ENCODE measurements at places on chromosomes 5 and 9.

DNA sequence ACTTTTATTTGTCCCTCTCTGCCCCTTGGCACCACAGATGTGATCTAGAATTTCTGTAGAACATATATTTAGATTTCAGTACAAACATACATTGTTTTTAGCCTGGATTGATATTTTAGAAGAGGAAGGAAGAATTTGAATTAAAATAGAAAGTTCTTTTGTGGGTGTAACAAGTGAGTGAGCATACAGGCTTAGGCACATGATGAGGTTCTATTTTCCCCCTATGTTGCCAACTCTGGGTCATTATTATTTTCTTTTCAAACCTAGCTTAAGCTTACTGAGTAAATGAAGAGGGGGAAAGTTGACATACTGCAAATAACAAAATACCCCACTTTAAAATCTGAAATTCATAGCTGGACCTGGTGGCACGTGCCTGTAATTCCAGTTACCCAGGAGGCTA lies 102.9 kb downstream of the GCNT1 start:
- DNase-seq, result no peak

- DNase-seq, result no peak
These were observed 766.2 kb downstream of the PTPRD start for GRCh38 chr9:9846557-9846956.

DNA sequence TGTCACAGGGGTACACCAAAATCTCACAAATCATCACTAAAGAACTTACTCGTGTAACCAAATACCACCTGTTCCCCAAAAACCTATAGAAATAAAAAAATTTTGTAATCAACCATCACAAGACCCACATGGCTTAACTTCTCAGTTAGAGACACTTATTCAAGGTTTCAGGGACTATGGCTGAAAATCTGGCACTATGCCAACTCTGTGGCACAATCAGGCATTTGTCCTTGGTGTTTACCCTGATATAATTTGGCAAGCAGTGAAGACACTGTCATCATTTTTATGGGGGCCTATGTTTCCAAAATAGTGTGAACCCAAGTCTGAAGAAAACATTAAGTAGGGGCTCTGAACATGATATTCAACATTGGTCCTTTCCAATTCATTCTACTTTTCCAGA lies 59.0 kb downstream of the ZNF622 start:
- no peak for DNase-seq

DNA sequence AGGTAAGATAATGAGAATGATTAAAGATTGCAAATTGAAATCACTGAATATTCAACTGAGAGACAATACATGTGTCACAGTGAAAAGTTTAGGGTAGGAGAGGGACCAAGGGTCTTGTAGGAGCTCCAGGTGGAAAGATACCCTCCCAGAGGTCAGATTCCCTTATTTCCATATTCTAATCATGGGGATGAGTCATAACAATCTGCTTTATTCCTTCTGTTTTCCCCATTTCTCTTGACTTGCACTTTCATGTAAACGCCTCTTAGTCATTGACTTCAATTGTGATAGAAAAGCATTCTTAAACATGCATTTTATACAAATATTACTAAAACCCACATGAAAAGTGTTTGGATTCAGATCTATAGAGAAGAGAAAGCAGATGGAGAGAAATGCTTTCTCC lies 81.3 kb upstream of the CTSL start:
- no peak for DNase-seq

- no peak for DNase-seq
These were observed 160.4 kb downstream of the ARHGAP26 start for GRCh38 chr5:142930395-142931110.

DNA sequence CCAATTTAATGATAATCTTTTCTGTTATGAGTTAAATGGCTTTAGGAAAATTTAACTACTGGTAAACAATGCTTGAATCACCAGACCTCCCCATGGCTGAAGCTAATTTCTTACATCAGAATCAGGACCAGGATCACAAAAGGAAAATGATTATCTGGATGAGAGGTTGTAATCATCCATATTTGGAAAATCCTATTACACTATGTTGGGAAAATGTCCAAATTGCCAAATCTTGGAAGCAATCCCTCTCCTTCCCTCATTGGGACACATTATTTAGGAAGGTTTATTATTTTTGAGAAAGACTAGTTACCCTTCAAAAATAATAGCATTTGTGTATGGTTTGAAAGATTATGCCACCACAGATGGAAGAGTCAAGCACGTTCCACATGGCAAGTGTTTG lies 130.7 kb upstream of the MINAR2 start:
- no peak for DNase-seq

- no peak for DNase-seq
These were observed 70.0 kb downstream of the SECISBP2 start for GRCh38 chr9:89388084-89388867.

DNA sequence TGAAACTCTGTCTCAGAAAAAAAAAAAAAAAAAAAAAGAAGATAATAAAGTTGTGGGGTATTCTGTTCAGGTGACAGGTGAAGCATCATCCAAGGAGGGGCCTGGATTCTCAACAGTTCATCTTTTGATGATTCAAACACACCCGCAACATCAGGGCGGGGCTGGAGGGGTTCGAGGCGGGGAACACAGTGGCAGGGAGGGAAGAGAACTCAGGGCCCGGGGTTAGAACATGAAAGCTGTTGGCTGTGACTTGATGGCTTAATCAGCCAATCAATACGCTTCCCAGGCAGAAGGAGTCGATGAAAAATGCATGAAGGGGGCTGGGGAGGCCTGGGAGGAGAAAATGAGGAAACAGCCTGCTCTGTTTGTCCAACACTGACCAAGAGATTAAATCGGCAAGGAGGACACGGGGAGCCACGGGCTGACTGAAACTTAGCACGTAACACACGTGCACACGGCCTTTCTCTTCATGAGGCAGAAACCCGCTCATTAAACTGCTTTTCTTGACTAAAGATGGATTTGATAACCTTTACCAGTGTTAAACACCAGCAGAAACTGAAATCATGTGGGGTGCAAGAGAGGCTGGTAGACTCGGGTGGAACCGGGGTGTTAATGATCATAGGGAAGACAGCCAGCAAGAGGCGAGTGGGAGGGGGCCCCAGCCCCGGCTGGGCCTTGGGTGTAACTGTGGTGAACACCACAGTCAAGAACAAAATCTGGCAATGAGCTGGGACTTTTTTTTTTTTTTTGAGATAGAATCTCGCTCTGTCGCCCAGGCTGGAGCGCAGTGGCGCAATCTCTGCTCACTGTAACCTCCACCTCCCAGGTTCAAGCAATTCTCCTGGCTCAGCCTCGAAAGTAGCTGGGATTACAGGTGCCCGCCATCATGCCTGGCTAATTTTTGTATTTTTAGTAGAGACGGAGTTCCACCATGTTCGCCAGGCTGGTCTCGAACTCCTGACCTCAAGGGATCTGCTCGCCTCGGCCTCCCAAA lies 105.7 kb upstream of the RAPGEF1 start:
- DNase-seq, result no peak

DNA sequence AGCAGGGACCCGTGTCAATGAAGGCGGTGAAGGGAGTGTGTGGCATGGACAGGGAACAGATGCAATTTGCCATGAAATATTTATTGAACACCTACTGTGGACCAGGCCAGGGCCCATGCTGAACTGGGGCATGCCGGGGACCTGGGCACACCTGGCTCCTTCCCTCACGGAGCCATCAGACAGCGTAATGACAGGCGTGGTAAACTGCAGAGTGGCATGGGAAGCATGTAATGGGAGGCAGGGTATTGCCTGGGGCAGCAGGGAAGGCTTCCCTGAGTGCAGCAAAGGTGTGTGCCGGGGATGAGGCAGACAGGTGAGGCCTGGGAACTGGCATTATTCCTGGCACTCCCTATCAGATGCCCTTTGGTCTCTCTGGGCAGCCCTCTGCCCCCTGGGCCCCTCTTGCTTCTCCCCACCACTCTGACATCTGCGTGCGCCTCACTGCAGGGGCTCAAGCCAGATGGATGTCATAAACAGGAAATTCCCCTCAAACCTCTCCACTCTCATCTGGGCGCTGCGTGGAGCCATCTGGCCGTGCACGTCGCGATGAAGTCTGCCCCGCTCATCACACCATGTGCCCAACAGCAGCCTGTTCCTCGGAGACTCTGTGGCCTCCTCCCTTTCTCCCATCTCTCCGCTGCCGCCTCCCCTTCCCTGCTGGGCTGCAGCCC lies 67.6 kb downstream of the HMCN2 start:
- no peak for DNase-seq
